ENCODE measurements at places on chromosomes 2 and 18.

DNA sequence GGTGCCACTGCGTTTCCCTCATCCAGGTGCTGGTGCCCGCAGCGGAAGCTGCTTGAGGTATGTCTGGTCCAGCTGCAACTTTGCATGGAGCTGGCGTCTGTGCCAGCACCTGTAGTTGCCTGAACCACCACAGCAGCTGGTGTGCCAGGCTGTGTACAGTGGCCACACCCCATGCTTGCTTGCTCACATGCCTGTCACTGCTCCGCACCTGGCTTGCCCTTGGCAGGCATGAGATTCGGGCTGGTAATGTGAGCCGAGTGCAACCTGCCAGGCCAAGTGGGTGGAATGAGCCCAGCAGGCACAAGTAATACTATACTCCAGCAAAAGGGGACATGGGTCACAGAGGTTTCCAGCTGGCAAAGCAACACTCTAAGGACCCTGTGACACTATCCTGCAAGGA is 1123.3 kb upstream of the ACVR2A start:
- no peak for DNase-seq

DNA sequence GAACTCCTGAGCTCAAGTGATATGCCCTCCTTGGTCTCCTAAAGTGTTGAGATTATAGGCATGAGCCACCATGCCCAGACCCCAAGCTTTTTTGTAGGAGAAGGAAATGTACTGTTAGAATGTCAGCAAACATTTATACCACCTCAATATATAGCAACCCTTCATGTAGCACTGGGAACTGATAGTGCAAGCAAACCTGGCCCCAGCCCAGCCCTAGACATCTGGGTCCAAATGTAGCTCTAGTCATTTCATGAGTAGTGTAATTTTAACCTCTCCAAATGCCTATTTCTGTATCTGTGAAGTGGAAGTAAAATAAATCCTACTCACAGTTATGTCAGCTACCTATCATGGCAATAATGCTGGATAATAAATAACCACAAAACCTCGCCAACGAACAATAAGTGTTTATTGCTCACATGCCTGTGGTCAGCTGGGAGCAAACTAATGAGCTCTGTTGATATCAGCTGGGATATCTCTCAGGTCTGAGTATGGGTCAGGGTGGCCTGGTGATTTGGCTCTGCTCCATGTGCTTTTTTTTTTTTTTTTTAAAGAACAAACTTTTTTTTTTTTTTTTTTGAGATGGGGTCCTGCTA is 180.4 kb downstream of the CD8B2 start:
- no peak for DNase-seq

DNA sequence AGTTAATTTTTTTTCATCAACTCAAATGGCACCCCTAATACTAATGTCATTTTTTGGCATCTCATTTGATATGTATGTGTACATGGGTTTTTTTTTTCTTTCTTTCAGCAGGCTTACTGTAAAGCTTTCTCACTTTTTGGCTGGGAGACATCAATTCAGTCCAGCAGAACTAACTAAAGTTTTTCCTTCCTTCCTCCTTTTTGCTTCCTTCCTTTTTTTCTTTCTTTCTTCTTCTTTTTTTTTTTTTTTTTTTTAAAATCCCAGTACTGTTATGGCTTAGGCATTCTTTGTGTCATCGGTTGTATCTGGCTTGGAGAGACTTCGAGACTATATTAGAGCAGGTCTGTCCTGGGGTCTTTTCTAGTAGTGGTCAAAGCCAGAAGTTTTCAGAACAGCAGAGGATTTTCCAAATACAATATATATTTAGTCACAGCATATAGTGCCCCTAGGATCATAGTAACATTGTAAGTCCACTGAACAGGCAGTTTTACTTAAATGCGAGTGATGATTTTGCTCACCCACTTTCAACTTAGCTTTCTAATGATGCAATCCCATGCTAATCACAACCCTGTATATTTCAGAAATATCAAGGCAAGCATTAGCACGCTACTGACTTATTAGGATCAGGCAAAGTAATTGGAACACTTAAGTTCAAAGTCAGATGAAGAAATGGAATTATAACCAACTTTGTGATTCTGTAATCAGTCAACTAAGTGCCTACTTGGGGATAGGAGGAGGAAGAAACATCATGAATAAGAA is 4.0 kb downstream of the KLHL29 start:
- no peak for DNase-seq

DNA sequence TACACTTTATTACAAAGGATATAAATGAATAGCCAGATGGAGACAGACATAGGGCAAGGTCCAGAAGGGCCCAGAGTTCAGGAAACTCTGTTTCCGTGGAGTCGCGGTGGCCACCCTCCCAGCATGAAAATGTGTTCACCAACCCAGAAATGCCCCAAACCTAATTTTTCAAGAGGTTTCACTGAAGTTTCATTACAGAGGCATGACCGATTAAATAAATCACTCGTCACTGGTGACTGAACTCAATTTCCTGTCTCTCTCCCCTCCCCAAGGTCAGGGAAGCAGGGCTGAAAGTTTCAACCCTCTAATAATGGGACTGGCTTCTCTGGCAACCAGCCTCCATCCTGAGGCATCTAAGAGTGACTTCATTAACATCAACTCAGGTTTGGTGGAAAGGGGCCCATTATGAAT is 22.4 kb downstream of the USP40 start:
- no peak for DNase-seq

DNA sequence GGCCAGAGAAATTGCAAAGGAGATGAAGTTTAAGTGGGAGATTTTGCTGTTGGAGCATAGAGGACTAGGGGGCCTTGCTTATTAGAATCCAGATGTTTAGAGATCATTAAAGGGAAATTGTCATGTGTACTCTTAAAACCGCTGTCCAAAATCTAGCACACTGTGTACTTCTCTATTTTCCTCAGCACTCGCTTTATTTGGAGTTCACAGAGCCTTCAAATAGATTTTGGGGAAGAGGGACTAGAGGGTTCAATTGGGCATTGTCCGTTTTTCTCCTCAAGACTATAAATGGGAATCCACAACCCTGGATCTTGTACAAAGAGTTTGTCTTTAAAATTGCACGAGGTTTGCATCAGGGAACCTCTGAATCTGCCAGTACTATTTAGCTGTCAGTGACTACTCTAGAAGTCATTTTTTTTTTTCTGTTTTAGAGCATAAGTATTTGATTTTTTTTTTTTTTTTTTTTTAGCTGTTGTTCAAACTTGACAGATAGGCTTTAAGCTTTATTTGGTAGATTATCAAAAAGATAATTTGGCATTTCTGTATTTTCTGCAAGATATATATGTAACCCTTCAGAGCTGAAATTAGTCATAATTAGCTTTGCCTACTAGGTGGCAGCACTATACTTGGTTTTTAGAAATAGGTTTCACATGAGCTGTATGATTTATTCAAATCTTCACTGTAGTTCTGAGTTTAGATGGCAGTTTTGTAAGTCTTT is 14.2 kb downstream of the PMS1 start:
- DNase-seq, result no peak

DNA sequence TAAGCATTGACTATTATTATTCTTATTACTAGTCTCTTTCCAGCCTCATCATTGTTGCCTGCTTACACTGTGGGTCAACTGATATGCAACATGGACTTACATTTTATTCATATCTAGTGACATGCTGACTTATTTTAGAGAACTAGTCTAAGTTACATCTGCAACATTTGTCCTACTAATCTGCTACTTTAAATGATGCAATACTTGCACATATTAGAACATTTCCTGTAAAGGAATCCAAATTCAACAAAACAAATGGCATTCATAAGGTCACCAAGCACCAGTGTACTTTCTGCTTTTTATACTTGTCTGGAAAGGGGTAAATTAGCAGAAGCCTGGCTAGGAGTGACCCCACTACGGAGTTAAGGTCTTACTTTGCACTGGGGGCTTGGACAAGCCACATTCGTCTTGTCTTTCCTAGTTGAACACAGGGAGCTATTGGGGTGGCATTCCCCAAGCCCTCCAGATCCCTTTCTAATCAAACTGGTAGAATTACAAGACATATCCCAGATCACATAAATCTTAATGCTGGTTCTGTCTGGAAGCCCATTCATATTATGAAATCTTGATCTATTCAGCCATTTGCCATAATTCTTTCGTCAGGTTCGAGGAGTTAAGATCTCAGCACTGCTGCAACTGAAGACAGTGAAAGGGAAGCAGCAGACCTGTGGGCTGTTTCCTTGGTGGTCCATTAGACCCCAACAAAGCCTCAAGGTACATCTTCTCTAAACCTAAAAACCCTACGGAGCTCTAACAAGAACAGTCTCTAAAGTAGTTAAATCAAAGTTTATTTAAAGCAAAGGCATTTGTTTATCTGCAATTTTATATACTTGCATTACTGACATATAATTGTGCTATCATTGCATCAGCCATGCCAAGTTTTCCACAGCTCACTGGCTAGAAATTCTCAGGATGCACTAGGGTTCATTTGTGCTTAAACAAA is 49.9 kb upstream of the RTN4 start:
- DNase-seq, result no peak

DNA sequence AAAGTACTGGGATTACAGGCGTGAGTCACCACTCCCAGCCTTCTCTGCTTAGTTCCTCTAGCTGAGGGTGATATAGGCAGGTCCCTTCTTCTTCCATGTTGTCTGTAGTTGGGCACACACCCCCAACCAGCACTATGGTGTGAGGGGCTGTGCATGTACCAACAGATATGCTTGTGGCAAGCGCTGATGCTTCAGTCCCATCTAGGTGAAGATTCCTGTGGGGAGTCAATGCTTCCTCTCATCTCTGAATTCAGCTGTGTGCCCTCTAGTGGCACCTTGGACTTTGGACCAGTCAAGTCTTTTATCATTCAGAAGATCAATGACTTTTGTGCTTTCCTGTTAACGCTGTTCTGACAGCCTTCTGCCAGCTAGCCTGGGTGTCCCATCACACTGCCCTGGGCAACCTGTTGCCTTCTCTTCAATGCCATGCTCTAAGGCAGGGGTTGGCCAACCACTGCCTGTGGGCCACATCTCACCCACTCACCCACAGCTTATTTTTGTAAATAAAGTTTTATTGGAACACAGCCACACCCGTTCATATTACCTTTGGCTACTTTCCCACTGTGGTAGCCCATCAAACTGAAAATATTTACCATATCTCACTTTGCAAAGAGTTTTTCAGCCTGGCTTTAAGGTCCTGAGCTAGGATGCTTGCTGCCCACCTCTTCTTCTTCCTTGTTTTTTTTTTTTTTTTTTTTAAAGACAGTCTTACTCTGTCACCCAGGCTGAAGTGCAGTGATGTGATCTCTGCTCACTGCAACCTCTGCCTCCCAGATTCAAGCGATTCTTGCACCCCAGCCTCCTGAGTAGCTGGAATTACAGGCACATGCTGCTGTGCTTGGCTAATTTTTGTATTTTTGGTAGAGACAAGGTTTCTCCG is 51.0 kb downstream of the NPAS2 start:
- DNase-seq, result no peak

GRCh38 chr2:53006980-53007379 is 760.6 kb upstream of the CHAC2 start:
- DNase-seq, result no peak

GRCh38 chr2:210667711-210668110 is 111.3 kb downstream of the CPS1 start:
- DNase-seq, result no peak

DNA sequence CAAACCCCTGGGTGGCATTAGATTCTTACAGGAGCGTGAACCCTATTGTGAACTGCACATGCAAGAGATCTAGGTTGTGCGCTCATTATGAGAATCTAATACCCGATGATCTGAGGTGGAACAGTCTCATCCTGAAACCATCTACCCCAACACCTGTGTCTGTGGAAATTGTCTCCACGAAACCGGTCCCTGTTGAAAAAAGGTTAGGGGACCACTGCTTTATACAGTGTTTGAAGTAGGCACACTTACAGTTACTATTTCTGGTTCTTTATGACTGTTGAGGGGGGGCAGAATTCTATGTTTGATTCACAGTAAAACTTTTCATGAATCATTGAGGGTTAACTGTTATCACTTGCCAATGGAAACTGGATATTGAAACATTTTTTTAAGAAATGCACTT is 72.0 kb downstream of the RIF1 start:
- no peak for DNase-seq

GRCh38 chr2:42138163-42139015 is 30.8 kb upstream of the EML4 start:
- DNase-seq, result no peak

DNA sequence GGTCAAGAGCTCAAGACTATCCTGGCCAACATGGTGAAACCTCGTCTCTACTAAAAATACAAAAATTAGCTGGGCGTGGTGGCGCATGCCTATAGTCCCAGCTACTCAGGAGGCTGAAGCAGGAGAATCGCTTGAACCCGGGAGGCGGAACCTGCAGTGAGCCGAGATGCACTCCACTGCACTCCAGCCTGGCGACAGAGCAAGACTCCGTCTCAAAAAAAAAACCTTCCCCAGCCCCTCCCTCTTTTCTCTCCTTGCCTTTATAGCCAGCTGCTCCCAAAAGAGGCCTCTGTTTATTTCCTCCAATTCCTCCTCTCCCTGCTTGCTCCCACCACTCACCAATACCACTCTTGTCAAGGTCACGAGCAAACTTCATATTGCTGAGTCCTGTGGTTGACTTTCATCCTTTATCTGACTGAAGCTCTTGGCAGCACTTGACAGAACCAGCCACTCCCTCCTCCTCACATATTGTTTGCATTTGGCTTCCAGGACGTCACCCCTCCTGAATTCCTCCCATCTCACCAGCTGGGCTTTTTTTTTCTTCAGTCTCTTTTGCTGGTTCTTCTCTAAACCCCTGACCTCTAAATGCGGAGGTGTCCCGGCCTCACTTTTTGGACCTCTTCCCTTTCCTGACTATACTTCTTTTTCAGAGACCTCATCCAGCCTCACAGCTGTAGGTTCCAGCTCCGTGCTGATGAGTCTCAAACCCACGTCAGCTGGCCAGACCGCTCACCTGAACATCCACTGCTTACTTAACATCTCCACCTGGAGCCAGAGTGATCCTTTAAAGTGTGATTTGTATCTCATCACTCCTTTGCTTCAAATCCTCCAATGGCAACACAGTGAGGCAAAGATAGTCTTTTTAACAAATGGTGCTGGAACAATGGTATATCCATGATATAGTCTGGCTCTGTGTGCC is 84.6 kb upstream of the CAB39 start:
- no peak for DNase-seq

GRCh38 chr2:127406454-127406853 is 11.8 kb upstream of the PROC start:
- DNase-seq, result no peak

GRCh38 chr2:191995285-191995684 is 148.4 kb upstream of the CAVIN2 start:
- no peak for DNase-seq

GRCh38 chr2:45923701-45924100 is 272.2 kb downstream of the PRKCE start:
- no peak for DNase-seq

DNA sequence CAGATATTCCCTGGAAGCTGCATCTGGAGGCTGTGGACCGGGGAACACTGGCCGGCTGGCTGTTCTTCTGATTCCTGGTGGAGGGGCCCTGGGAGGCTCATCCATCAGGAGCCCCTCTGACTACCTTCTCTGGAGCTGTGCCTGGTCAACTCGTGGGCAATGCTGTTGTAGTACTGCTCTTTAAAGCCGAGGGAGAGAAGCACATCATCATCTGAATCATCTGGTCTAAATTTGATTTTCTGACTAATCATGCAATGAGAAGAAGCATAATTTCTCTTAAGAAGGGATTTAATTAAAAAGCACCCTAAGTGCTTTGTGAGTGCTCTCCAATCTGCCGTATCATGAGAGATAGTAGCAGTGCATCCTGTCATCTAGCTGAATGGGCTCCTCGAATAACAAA is 229.5 kb downstream of the FHOD3 start:
- no peak for DNase-seq

GRCh38 chr2:230234122-230234722 is 8.7 kb downstream of the SP140 start:
- no peak for DNase-seq

- DNase-seq, result no peak
These were observed 11.0 kb upstream of the VAPA start for GRCh38 chr18:9902832-9903231.
